ENCODE measurements at places on chromosomes 12 and 14. TPM values are rescaled to one million over a fixed set of nuclear protein-coding genes. Genes with fewer than 3 reads are reported as not detected.
A peak's percentile ranks its signal among the peaks of the same experiment; 100 is the strongest.

DNA sequence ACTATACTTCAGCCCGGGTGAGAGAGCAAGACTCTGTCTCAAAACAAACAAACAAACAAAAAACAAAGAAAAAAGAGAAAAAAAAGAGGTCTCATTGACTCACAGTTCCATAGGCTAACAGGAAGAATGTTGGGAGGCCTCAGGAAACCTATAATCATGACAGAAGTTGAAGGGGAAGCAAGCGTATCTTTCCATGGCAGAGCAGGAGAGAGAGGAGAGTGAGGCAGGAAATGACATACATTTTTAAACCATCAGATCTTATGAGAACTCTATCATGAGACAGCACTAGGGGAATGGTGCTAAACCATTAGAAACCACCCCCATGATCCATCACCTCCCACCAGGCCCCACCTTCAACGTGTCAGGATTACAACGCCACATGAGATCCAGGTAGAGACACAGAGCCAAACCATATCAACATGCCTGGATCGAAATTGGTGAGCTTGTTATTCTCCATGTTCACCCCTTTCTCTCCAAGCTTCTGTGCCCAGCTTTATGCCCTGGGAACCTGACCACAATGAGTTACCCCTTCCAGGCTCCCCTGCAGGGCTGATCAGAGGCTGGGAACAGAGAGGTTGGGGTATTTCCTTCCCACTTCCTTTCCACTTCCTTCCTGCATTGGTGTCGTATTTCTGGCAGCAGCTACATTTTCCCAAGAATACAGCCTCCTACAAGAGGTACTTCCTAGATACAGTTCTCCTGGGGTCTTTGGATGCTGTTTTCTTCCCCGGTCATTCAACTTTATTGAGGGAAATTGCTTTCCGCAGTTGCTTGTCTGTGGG, 219.3 kb upstream of the FLRT2 start:
- DNase-seq, result no peak

GRCh38 chr12:31218203-31219025, 107.5 kb downstream of the SINHCAF start:
- DNase-seq, result no peak

- DNase-seq, result no peak
Observed at GRCh38 chr12:78473136-78473535, 391.4 kb upstream of the SYT1 start.

DNA sequence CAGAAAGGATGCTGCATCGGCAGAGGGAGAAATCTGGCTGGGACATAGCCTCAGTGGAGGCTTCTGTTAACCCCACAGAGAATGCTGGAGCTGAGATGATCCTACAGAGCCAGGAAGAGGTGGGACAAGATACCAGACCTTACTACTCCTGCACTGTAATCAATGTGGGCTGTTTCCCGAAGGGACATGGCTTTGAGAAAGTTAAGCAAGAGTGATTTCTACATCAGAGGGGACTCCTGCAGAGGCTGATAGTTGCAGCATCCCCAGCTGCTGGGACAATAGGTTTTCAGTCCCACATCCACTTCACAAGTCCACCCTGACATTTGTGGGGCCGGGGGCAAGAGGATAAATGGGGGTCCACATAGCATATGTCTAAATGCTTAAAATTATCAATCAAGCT, 22.5 kb upstream of the CMKLR1 start:
- no peak for DNase-seq

- no peak for DNase-seq
Observed at GRCh38 chr12:107992870-107993451, 136.1 kb upstream of the WSCD2 start.

DNA sequence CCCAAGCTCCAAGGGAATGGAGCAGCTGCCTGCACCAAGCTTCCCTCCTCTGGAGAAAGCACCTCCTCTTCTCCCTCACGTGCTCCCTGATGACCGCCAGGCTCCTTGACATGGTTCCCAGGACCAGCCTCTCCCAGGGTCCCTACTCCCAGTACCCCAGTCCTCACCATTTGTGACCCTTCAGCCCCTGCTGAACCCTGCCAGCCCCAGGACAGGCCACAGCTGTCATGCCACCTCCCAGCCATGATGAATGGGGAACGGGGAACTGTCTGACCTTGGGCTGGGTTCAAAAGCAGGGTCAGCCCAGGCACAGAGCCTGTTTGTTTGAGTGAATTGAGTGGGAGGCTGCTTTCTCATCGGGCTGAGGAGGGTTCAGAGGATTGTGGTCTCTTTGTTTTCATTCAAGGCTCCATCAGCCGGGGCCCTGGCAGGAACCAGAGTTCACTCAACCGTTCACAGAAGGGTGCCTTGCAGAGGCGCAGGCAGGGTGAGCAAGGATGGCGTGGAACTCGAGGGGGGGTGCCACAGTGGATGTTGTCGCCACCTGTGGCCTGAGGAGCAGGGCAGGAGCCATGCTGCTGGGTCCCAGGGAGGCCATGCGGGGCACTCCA, 344.5 kb upstream of the SFSWAP start:
- DNase-seq, result no peak

GRCh38 chr12:615620-616019, 47.6 kb downstream of the NINJ2 start:
- peak; percentile 21 for DNase-seq

DNA sequence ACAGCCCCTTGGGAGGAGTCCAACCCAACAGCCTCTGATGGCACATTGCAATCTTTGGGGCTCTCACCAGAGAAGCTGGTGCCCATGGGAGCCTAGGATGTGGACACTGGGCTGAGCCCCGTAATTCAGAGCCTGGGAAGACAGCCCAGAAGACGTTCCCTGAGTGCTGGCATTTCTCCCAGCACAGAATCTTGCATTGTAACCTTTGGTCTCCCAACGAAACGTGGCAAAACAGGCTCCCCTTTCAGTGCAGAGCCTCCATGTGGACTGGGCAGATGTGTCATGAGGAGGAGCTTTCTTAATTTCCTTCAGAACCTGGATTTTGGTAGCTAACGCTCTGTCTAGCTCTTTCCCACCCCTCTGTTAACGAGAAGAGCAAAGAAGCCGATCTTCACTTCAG, 26.3 kb downstream of the BATF start:
- peak; percentile 52 for DNase-seq

- DNase-seq, result no peak
Observed at GRCh38 chr12:122021193-122021821, 377 bp upstream of the BCL7A start.

- DNase-seq, result no peak
Observed at GRCh38 chr12:54423816-54424150, 4.7 kb upstream of the ITGA5 start.

DNA sequence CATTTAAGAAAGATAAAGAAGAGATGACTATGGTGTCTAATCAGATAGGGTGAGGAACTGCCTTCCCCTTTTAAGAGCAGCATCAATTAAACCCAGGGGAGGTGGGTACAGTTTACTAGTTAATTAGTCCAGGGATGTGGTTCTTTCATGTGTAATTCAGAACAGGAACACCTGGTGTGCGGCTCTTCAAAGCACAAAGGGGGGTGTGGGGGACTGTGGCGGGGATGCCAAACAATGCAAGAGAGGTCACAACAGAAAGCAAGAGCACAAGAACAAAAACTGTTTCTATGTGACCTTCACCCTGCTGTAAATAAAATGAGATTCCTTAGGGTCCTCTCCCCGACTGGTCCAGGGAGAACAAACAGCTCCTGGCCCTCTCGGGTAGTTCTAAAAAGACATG, 183.9 kb upstream of the SOX5 start:
- DNase-seq, result no peak

DNA sequence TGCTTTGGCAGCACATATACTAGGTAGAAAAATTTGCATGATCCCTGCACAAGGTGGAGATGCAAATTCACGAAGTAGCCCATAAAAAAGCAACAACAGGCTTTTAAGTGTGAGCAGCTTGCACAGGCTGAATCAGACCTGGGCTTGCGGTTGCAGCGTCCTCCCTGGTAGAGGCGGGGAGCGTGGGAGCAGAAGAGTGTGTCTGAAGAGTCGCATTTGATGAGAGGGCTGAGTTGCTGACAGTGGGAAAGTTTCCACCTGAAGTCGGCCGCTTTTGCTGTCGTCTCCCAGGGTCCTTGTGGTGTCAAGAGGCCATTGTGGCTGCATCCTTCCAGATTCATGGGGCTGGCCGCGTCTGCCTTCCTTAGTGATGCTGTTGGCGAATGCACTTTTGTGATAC, 6.2 kb downstream of the AACS start:
- DNase-seq, result no peak

DNA sequence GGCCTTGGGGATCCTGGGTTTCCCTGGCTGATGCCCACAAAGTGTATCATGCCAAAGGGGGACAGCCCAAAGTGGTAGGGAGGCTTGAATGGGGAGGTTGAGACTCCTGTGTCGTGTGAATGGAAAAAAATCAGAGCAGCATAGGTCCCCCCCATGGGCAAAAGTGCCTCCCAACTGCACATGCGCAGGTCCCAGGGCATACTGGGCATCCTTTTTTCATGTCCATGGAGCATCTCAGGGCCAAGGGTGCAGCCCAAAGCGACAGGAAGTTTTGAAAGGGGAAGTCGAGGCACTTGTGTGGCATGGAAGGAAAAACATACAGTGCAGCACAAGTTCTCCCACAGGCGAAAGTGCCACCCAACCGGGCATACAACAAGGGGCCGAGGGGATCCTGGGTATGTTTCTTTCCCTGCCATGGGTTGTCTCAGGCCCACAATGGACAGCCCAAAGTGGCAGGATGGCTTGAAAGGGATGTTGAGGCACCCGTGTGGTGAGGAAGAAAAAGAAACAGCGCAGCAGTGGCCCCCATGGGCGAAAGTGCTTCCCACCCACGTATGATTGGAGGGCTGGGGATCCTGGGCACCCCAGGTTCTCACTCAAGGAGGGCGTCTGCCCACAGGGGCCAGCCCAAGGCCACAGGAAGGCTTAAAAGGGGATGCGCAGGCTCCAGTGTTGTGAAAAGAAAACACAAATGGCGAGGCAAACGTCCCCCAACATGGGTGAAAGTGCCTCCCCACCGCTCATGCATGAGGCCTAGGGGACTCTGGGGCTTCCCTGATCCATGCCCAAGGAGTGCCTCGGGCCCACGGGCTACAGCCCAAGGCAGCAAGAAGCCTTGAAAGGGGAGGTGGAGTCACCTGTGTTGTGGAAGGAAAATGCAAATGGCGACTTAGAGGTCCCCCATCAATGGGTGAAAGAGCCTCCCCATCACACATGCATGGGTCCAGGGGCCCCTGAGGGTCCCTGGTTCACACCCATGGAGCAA, 573.7 kb downstream of the ALG10 start:
- no peak for DNase-seq

GRCh38 chr14:61542848-61543790, 152.2 kb upstream of the HIF1A start:
- DNase-seq, result no peak

GRCh38 chr12:98594050-98594835, 757 bp downstream of the SLC25A3 start:
- no peak for DNase-seq

DNA sequence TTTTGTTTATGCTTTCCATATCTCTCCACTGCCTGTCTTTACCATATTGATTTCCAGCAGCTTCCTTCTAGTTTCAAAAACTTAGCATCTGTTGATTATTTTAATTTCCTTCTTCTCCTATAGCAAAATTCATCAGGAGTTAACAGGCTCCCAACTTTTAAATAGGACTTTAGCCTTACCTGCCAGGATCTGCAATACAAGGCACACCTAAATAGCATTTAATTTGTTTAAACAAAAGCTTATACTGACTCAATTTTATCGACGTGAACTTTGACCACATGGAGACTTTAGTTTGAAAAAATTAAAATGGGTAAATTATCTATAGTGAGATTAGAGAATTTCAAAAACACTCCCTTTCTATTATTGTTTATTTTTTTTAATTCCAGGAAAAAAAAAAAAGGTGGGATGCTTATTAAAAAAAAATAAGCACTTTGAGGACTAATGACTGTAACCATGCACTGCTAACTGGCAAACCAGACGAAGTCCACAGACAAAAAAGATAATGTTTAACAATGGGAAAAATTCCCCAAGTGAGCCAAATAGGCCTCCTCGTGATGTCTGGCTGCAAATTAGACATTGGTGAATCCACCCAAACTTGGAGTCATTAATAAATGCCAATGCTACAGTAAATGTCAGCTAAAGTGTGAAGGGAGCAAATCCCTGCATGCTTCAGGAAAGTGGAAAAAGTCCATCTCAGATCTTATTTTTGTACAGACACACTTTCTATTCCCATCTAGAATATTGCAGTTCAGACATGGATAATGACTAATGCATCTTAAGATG, 40.7 kb downstream of the RMST start:
- DNase-seq, result no peak

DNA sequence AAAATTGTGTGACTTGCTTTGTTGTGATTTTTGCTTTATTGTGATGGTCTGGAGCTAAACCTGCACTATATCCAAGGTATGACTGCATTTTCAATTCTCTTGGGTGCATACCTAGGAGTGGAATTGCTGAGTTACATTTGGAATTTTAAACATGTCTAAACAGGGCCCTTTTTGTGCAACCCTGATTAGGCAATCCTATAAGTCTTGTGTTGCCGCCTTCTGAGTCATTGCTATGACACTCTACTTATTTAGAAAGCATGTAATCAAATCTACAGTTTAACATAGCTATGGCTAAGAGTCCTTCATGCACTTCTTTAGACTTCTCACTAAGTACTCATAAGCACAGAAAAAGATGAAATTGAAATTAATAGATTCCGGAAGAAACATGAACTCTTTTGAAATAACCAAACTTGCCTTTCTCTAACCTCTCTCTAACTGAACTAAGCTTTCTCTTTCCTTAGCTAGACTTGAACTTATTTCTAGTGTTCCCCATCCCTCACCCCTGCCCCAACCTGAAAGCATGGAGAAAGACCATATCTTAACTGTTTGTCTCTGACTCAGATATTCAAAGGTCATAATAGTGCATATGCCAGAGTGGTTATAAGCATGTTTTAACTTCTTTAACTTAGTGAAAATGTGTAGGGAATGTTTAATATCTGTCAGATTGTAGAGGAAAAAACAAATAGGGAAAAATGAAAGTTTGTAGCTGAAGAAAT, 203.0 kb downstream of the SNAPC1 start:
- peak; percentile 25 for DNase-seq

- DNase-seq, result no peak
Observed at GRCh38 chr12:47111392-47111778, 31.6 kb upstream of the AMIGO2 start.

The SDR9C7 gene
- not detected for total RNA-seq

The FOXM1 gene
- total RNA-seq, result 225 TPM

The TTC6 gene
- total RNA-seq, result 5.2 TPM

The BCL11B gene
- not detected for total RNA-seq

The HVCN1 gene
- total RNA-seq, result 3.4 TPM

The RIPK3 gene
- 6.4 TPM for total RNA-seq

The STAT6 gene
- 112 TPM for total RNA-seq
